ENCODE measurements at places on chromosomes 3 and 15. TPM values are rescaled to one million over a fixed set of nuclear protein-coding genes. Genes with fewer than 3 reads are reported as not detected.

Gene TOPBP1
- total RNA-seq, result 42.2 TPM

Gene HGD
- total RNA-seq, result 0.43 TPM

Gene SCN11A
- under 0.01 TPM for total RNA-seq

Gene ADCY5
- total RNA-seq, result 0.43 TPM

Gene MAP4
- 127 TPM for total RNA-seq

Gene CCDC39
- total RNA-seq, result under 0.01 TPM

Gene CRABP1
- total RNA-seq, result not detected

Gene RPS27L
- total RNA-seq, result 308 TPM

Gene MSL2
- total RNA-seq, result 15.8 TPM

Gene MESP2
- total RNA-seq, result 0.32 TPM

Gene ABHD10
- total RNA-seq, result 38.0 TPM

Gene MAPKAPK3
- total RNA-seq, result 26.7 TPM

Gene MUC20
- 0.32 TPM for total RNA-seq

Gene IGF2BP2
- 67.8 TPM for total RNA-seq

Gene CISH
- total RNA-seq, result 0.86 TPM

Gene INKA1
- 11.0 TPM for total RNA-seq

Gene GPR160
- total RNA-seq, result under 0.01 TPM

Gene FYCO1
- total RNA-seq, result 20.6 TPM

Gene GABRB3
- total RNA-seq, result 2.2 TPM

Gene GALNT15
- total RNA-seq, result 8.4 TPM

Gene SLC12A8
- 33.2 TPM for total RNA-seq

Measured in fibroblast of villous mesenchyme (primary cell).